ENCODE measurements at places on chromosomes 12 and 14.

- DNase-seq: peak; percentile 64
Measured at GRCh38 chr12:83318386-83319098, 631.8 kb downstream of the TMTC2 start.

DNA sequence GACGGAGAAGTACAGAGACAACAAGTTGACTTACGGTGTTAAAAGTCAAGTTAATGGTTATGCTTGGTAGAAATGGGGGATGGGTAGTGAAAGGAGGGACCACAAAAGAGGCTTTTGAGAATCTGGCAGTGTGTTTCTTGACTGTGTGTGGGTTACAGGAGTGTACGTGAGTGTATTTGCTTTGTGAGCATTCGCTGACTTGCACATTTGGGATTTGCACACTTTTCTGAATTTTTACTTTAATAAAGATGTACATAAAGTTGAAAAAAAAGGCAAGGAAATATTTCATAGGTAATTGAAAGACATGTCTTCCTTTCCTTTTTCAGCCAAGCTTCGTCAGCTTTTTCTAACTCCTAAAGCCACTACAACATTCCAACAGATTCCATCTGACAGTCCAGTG, 28.6 kb upstream of the CCDC91 start:
- no peak for DNase-seq

DNA sequence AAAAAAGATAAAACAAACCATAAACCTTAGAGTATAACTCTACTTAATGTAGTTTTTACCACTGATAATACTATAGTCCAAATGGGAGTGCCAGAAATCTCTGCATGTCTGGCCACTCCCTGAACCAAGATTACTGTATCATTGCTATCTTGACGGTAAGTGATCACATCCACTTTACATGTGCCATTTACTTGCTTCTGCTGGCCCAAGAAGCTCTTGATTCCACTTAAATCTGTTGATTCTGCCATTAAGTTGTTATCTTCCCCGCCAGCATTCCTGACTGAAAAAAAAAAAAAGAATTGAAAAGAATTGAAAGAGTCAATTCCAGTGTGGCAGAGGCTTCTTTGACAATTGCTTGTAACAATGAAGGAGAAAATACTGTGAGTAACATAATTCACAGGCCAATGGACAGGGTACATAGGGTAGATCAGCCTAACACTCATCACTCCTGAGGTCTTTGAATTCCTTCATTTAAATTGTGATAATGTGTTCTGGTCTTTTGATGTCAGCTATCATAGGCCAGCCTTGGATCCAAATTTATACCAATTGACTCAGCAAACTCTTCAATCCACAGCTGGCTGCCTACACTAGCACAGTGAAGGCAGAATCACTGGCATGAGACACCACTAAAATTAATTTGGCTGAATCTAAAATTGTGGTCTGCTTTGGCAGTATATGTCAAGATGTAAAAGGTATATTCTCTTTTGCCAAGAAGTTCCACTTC, 665.2 kb upstream of the FLRT2 start:
- no peak for DNase-seq

GRCh38 chr12:71999795-72000194, 61.1 kb downstream of the TPH2 start:
- no peak for DNase-seq

All from NCI-H1417 (cell line).